ENCODE measurements at places on chromosomes 5 and 9.

- DNase-seq = no peak
Observed at GRCh38 chr9:114059047-114059803, 18.9 kb downstream of the AMBP start.

GRCh38 chr5:71737931-71738539, 19.0 kb downstream of the CARTPT start:
- DNase-seq = no peak

GRCh38 chr5:89372176-89372575, 489.2 kb upstream of the MEF2C start:
- DNase-seq = no peak

DNA sequence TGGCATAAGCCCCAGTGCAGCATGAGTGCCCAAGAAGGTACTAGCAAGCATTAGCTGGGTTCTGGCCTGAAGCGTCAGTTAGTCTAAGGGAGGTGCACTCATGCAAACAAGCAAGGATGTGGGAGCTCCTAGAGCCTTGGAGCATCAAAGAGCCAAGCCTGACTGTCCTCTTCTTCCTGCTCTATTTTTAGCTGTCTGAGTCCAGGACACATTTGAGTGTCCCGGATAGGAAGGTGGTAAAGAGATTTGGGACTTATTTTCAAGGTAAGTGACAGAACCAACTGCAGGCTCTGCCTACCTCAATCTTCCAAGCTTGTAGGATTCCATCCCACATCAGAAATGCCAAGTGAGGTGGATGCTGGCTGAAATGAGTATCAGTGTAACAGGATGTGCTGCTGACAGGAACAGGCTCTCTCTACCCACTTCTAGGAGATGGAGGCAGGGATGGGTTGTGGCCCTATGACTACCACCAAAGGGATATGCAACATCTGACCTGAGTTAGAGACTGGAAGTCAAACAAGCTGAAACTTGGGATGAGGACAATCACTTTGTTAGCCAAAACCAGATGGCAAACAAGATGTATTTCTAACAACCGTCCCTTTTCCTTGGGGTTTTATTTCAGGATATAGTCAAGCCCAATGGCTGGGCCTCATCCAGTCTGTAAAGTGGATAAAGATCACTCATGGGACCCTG, 15.1 kb downstream of the MACROH2A1 start:
- no peak for DNase-seq

DNA sequence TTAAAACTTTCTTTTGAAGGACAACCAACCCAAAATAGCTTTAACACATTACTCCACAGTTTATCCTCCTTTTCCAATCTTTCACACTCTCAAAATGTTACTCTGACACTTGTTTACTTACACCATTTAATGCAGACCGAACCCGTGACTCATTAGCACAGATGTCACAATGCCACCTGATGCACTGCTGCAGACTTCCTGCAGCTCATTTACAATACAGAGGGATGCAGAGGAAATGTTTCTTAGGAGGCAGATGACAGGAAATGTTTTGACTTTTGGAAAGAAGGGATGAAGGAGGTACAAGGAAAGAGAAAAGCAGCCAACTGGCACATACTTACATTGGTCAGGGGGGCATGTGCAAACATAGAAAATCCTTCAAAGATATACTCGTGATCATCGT, 39.0 kb downstream of the DROSHA start:
- DNase-seq = no peak

DNA sequence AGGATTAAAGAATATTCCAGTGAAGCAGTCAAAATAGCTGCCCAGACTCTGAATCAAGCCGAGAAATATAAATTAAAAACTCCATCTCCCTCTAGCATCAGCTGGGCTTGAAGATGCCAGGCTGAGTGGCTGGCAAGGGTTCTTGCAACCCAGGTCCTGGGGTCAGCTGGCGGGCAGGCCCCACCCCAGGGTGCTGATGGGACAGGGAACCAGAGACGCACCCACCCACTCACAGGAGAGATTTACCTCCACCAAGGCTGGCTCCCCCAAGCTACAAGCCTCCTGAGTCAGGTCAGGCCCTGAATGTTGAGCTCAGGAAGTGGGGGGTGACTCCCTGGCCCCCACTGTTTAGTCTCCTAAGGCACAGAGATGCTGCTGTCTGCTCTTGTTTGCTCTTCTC, 83.9 kb upstream of the HSPA9 start:
- DNase-seq = no peak

DNA sequence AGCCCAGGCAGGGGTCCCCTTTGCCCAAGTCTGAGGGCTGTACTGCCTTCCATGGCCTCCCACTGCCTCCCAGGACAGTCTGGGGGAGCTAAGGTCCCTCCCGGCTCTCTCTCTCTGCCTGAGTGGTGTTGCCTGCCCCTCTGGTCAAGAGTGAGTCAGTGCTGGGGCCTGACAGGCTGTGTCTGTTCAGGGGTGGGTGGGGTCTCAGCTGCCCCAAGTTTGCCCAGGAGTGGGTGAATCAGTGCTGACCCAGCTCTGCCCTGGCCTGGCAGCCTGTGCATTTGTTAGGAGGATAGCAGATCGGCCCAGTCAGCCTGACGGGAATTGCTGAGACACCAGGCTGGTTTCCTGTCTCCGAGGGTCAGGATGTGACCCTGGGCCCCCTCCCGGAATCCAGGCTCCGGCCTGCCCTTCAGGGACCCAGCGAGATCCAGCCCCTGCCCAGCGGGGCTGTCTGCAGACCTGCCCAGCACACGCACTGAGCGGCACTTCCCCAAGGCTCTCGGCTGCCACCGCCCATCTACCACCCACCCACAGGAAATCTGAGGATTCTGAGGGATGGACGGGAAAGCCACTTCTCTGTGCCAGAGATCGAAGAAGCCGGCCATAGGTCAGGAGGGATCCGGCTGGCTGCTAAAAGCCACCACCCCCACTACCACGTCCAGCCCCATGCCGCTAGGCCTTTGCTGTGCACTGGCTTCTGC, 15.9 kb downstream of the ENG start:
- DNase-seq = peak; percentile 67
